ENCODE measurements at places on chromosomes 11 and 22.

GRCh38 chr22:38081941-38082828 is 1.8 kb downstream of the SLC16A8 start:
- no peak for DNase-seq

DNA sequence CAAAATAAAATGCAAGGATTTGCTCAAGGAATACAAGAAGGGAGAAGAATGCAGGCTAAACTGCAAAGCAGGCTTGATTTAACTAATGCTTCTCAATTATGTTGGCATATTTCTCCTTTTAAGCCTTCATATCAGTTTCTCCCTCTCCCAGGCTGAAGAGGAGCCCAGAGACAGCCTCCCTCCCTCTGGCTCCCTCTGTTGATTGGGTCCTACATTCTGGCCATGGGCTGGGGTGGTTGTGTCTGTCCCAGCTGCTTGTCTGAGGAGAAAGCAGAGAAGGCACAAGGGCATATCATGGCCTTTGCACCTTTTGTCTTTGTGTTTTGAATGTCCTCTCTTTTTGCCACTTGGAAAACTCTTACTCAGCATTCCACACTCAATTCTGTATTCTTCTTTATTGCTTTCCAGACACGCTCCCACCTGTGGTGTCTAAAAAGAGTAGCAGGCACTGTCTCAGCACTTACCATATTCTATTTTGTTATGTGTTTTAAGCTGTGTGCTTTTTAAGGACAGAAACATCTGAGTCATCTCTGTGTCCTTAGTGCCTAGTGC is 77.4 kb downstream of the INSC start:
- no peak for DNase-seq

- no peak for DNase-seq
Measured at GRCh38 chr11:122307476-122308035, 191.5 kb upstream of the BLID start.

GRCh38 chr11:117037975-117038350 is 60.3 kb downstream of the SIK3 start:
- no peak for DNase-seq

GRCh38 chr11:80831374-80831773 is 1390.5 kb upstream of the TENM4 start:
- no peak for DNase-seq

DNA sequence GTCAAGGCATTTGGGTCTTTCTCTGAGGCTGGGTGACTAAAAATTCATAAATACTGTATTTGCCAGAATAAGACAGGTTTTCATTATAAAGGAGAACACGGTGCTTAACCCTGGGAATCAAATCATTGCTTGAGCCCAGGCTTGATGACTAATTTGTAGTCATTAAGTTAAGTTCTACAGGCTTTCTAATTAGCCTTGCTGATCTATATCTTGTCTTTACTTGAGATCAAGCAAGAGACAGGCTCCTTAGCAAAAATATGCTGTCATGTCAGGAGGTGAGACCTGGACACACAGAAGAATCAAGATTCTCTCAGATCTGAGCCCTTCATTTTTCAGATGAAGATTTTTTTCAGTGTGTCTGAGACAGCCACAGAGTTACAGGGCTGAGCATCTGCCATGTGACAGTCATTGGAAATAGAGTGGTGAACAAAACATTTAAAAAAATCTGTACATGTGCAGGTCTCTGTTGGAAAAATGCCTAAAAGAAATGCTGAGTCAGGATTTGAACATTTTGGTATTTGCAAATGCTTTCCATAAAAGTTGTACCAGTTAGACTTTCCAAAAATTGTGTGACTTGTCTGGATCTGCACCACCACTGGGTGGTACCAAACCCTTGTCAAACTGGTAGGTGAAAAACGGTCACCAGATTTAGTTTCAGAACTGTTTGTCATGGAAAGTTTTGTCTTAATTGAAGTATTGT is 14.6 kb downstream of the ACAT1 start:
- DNase-seq: no peak

DNA sequence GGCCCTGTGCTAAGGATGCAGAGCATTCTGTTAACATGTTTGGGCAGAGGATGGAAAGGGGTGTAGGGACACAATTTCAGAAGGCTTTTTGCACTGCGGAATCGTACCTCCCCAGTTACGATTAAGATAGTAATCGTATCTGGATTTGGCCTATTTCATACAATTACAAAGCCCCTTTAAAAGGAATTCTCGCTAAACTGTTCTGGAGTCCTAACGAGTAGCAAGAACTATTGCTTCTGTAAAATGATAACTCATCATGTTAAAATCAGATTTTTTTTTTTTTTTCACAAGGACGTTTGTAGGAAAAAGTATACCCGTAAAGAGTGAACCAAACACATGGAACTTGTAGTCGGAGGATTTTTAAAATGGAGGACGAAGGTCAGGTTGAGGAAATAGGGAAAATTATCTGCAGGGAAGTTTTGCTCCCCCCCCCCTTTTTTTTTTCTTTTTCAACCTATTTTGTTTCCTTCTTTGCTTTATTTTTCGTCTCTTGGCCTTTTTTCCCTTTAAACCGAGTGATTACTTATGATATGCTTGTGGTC is 934 bp downstream of the HSD17B12 start:
- DNase-seq: no peak

GRCh38 chr11:13667245-13667644 is 1.2 kb upstream of the FAR1 start:
- no peak for DNase-seq

DNA sequence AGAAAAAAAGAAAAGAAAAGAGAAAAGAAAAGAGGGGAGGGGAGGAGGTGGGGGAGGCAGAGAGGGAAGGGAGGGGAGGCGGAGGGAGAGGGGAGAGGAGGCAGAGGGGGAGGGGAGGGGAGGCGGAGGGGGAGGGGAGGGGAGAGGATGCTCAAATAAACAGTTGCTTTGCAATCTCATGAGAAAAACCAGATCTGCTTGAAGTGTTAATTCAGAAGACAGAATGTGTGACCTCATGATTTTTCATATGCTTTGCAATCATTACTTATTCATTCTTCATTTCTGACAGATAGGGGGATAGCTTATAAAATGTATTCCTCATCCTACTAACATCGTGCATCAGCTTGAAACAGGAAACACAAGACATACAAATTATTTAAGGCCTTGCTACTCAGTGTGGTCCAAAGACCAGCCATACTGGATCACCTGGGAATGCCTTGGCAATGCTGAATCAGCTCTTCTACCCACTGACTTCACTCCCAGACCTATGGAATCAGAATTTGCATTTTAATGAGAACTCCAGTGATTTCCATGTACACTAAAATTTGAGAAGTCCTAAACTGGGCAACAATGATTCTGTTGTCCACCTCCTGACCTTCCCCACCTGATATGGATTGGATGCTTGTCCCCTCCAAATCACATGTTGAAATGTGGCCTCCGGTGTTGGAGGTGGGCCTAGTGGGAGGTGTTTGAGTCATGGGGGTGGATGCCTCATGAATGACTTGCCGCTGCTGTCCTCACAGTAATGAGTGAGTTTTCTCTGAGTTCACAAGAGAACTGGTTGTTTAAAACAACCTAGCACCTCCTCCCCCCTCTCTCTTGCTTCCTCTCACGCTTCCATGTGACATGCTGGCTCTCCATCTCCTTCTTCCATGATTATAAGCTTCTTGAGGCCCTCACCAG is 69.2 kb downstream of the CCDC34 start:
- no peak for DNase-seq

- no peak for DNase-seq
Measured at GRCh38 chr11:132646890-132647289, 885.4 kb downstream of the OPCML start.

- DNase-seq: no peak
Measured at GRCh38 chr11:86492370-86493010, 117.8 kb downstream of the CCDC81 start.

GRCh38 chr22:23176645-23177027 is 3.7 kb upstream of the BCR start:
- DNase-seq: no peak

GRCh38 chr11:65489706-65490320 is 9.0 kb upstream of the MALAT1 start:
- no peak for DNase-seq

GRCh38 chr11:5107285-5107684 is 30.9 kb downstream of the OR52A5 start:
- DNase-seq: no peak

GRCh38 chr11:58628446-58628845 is 6.0 kb downstream of the CNTF start:
- DNase-seq: no peak

GRCh38 chr11:100602716-100603115 is 84.4 kb upstream of the ARHGAP42 start:
- no peak for DNase-seq

DNA sequence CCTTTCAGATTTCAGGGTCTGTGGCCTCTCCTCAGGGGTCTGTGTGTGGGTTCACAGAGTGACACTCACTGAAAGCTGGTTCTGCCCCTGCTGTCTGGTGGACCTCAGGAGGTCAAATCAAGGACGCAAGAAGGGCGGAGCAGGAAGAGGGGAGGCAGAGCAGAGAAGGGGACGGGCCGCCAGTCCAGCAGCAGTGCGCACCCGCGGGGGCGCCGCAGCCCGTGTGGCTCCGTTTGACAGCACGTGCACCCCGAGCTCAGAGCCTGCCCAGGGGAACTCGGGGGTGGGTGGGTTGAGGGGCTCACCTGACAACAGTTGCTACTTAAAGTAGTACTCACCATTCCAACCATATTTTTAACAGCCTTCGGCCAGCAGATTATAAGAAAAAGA is 71.4 kb upstream of the PITPNB start:
- no peak for DNase-seq

DNA sequence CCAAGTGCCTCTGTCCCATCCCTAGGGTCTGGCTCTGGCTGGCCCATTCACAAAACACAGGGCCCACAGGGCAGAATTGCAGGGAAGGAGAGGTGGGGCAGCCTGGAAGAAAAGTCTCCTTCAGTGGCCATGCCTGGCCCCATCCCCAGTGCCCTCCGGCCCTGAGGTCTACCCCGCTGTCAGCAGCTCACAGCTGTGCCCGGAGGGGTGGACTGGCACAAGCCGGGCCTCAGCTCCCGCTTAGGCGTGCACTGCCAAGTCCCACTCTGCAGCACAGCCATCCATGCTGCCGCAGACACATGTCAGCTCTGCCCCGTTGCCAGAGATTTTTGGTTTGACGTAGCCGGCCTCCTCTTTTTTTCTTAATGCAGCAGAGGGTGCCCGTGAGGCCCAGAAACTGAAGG is 3.9 kb upstream of the SCN2B start:
- DNase-seq: no peak

DNA sequence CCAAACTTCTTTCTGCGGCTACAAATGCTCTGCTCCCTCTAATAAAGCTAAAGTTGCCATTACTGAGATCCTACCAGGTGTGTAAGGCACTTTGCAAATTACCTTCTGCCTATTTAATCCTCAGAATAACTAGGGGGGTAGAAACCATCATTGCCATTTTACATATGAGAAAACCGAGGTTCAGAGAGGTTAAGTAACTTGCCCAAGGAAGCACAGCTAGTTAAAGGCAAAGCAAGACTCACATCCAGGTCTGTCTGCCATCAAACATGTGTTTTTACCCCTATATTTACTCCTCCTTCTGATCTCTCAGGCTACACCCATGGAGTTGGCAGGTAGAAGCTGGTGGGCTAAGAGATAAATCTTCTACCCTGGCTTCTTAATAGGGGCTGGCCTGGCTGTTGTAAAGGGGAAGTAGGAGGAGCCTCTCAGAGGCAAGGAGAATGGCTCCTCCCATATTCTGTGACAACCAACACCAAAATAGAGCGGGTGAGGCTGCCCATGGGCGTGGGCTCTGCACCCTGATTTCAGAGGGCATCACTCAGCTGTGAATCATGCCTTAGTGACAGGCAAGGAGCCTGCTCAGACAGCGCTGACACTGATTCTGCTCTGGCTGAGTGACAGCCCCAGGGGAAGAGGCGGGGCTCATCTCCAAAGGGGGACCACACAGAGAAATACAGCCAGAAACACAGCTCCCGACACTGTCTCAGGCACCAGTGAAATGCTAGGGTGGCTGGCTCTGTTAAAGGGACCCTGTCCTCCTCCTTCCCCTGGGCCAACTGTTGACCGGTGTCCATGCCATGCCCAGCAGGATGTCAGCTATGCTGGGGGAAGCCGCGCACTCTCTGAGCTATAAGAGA is 106.8 kb downstream of the ABTB2 start:
- DNase-seq: no peak

DNA sequence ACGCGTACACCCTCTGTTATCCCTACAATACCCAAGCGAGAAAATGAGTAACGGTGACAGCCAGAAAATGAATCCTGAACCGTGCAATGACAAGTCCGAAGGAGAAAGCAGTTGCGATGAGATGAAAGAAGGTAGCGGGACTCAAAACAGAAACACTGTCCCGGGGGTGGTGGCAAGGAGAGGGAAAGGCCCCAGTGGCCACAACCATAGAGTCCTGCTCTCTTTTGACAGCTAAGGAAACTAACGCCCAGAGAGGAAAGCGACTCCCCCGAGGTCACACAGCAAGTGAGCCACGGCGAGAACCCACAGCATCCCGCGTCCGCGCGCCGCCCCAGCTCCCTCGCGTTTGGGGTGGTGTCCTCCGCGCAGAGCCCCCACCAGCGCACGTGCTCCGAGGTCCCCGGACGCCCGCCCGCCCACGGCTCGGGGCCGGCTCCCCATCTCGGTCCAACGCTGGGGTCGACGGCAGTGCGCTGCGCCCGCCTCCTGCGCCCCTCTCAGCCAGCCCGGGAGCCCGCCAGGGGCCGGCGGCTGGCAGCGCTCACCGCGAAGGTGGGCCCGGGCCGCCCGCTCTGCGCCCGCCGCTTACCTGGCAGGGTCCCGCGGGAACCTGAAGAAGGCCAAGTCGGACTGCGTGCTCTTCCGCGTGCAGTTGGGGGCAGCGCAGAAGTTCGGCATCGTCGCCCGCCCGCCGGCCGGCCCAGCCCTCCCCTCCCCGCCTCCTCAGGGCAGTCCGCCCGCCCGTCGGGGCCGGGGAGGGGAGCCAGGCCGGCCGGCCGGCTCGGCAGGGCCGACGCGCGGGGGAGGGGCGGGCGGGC is 564 bp downstream of the THAP12 start:
- no peak for DNase-seq

DNA sequence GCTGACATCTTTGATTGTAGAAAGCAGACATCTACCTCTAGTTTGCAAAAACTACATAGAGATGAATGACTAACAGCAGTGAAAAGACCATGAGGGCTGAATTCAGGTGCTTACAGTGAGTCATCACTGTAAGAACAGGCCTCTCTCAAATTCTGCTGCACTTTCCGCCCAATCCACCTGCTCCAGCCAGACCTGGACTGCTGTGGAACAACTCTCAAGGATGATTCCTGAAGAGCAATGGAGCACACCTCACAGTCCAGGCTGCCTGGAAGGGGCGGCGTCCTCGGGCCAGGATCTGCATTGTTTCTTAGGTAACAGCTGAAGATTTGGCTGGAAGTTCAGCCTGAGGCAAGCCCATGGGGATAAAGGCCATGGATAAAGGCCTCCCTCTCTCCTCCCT is 15.1 kb downstream of the APOL2 start:
- DNase-seq: no peak

GRCh38 chr11:62953811-62954210 is 31.0 kb downstream of the SLC22A6 start:
- DNase-seq: no peak

DNA sequence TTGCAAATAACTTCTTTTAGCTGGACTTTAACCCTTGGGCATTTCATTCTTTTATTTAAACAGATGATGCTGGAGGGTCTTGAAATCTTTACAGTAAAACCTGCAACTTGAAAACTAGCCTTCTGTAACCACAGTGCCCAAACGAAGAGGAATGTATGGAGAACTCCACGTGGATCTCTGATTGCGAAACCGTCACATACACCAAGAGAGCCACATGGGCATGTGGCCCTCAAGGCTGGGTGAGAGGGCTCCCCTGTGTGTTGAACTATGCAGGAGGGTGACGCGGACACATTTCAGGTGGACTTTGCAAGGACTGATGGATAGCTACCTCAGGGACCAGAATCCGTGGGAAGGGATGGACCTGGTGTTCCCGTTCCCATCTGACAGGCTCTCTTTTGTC is 30.6 kb downstream of the FAM118A start:
- no peak for DNase-seq
